HS-5 (cell line): ENCODE measurements at places on chromosomes 7 and 10.
A peak's percentile ranks its signal among the peaks of the same experiment; 100 is the strongest.

DNA sequence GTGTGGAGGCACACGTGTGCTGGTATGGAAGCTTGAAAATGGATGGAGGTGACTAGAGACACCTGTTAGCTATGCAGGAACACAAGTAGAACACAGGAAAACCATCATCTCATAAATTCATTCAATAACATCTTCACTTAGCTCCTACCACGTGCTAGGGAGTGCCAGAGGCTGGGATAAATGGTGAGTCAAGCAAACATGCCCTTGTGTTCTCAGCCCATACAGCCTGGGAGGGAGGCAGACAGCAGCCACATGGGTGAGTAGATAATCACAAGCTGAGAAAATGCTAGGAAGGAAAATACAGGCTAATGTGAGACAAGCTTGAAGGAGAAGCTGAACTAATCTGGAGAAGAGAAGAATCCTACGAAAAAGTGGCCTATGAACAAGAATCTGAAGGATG is 468.0 kb upstream of the ZMIZ1 start:
- DNase-seq, result no peak

- DNase-seq, result no peak
Measured at GRCh38 chr10:15196021-15196834, 27.7 kb upstream of the NMT2 start.

GRCh38 chr7:74417419-74417971 is 36.2 kb upstream of the GTF2IRD1 start:
- DNase-seq, result peak; percentile 22

- no peak for DNase-seq
Measured at GRCh38 chr7:84666651-84667050, 472.1 kb upstream of the SEMA3A start.

DNA sequence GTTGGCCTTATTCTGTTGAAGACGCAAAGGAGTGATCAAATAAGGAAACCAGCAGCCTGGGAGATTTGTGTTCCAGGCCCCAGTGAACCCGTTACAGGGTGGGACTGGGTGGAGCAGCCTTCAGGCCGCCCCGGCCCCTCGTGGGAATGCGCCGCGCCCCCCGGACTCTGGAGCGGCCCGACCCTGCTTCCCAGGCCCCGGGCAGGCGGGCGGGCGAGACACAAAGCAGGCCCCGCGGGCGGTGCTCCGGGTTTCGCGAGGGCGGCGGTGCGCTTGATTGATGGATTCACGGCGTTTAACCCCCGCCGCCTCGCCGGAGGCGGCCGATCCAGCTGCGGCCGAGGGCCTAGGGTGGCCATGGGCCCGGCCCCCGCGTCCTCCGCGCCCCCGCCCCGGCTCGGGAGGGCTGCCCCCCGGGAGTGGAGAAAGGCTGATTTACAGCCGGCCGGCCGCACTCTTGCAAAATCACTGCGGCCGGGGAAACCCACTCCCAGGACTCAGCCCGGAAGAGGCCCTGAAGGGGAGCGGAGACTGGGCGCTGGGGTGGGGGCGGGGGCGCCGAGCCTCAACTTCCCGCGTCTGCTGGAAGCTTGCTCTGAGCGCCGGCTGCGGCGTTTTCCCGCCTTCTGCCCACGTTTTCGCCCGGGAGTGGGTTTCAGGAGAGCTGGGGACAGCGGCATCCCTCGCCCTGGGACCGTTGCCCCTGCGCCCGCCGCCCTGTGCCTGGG is 299.6 kb upstream of the NFE2L3 start:
- DNase-seq, result no peak

GRCh38 chr10:48554656-48555055 is 50.2 kb downstream of the ARHGAP22 start:
- no peak for DNase-seq

DNA sequence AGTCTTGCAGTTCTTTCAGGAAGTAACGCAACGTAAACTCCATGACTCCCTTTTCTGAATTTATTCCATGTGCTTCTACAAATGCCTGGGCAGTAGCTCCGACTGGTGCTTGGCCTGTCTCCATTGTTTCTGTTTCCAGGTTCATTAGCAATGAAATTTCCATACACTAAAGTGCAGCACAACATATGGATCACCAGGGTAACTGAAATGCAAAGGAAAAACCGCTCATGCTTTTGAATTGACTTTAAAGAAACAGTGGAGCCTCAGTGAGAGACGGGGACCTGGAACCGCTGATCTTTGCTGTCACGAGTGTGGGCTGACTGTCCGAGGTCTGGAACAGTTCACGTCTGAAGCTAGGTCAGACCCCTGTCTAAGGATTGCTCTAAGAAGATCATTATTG is 126.5 kb upstream of the IGFBP3 start:
- DNase-seq, result no peak

GRCh38 chr10:6535156-6535764 is 44.8 kb downstream of the PRKCQ start:
- DNase-seq, result no peak

GRCh38 chr7:92698237-92698841 is 108.1 kb upstream of the FAM133B start:
- DNase-seq, result no peak

- DNase-seq, result no peak
Measured at GRCh38 chr10:96306516-96306915, 2.3 kb downstream of the DNTT start.
